NCI-H1048 (cell line): ENCODE measurements at places on chromosomes 5 and 9.

DNA sequence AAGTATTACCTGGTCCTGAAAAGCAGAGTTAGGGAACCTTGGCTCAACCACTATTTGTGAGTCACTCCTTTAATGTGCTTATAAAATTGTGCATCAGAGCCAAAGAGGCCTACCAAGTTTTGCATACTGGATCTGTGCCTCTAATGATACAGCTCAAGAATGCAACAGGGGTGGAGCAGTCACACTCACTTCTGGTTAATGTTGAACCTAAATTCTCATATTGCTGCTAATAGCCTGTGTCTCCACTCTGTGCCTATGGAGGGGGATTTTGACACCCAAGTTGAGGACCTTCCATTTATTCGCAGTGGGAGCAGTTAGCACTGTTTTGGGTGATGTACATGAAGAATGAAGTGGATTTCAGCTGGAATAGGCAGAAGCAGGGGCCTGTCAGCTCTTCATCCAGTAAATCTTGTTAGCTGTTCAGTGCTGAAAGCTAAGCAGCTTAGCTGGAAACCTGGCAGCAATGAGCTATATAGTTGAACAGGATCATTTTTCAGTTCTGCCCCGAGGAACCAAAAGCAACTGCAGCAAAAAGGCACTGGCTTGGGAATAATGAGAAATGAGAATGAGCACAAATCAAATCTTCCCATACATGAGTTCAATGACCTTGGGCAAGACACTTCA is 9.7 kb downstream of the SH3TC2 start:
- DNase-seq, result no peak

- no peak for DNase-seq
Measured at GRCh38 chr9:131337131-131337848, 47.8 kb downstream of the PLPP7 start.

DNA sequence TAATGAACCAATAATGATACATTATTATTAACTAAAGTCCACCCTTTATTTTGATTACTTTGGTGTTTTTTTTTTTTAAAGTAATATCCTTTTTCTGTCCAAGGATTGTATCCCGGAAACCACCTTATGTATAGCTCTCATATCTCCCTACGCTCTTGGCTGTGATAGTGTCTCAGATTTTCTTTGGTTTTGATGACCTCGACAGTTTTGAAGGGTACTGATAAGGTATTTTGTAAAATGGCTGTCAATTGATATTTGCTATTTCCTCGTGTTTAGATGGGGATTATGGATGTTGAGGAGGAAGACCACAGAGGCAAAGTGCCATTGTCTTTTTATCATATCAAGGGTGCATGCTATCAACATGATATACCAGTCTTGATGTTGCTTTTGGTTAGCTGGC is 259.0 kb downstream of the SGCD start:
- DNase-seq, result no peak

GRCh38 chr5:73066466-73066865 is 53.9 kb upstream of the TMEM171 start:
- no peak for DNase-seq

- DNase-seq, result no peak
Measured at GRCh38 chr5:92308679-92309078, 925.6 kb upstream of the ARRDC3 start.

- no peak for DNase-seq
Measured at GRCh38 chr9:127549751-127550150, 62.3 kb upstream of the STXBP1 start.

GRCh38 chr9:95648225-95648624 is 131.5 kb upstream of the PTCH1 start:
- DNase-seq, result no peak

DNA sequence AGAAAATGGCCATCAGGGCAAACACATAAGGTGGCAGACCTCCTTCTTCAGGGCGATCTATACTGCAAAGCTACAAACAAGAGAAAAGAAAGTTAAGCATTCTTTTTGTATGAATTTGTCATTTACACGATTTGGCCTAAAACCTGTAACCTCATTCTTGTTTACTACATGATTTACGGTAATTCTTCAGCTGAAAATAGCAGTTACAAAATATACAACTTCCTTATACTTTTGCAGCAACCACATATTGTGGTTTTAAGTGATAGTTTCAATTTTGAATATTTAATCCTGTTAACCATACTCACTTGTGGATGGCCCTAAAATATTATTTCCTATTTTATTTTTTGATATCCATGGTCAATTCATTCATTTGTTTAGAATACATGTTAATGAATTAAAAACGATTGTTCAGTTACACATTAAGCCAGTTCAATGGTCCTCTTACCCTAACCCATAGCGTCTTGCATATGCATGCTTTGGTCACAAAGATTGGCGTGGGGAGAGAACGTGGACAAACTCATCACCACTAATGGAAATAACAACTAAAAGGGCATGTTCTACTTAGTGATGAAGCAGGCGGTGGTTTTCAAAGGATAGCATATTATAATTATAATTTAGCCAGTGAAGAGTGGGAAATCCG is 16.6 kb downstream of the TUT7 start:
- no peak for DNase-seq

DNA sequence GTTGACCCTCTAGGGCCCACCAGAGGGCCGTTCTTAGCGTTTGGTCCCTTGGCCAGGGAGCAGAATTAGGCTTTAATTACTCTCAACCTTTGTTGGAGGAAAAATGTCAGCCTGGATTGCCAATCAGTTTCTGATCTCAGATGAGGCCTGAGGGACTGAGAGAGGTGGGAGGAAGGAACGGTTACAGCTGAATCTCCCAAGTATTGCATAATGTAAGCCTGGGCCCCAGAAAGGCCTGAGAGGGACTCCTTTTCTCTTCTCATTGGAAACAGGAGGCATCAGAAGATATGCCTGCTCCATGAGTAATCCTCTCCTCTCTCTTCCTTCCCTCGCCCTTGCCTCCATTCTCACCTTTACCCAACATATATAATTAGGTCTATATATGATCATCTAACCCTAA is 105.7 kb downstream of the INSYN2B start:
- no peak for DNase-seq

DNA sequence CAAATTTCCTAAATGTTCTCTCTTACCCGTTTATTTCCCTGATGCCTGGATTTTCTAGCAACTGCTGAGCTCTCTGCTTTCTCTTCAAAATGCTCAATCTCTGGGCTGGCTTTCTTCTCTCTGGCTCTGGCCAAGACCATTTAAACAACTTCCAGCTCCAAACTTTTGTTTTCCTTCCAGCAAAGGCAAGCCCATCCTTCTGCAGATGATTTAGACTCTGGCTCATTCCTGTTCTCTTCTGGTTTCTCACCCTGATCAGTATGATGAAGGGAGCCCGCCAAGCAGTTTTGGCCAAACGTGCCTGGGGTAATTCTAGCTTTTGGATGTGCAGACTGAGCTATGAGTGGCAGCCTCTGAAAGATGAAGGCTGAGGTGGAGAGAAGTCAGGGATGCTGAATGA is 78.1 kb downstream of the HSPA4 start:
- no peak for DNase-seq

DNA sequence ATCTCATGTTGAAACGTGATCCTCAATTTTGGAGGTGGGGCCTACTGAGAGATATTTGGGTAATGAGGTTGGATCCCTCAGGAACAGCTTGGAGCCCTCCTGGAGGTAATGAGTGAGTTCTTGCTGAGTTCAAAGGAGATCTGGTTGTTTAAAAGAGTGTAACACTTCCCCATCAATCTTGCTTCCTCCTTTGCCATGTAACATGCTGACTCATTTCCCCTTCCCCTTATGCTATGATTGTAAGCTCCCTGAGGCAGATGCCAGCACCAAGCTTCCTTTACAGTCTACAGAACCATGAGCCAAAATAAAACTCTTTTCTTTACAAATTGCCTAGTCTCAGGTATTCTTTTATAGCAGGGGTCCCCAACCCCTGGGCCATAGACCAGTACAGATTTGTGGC is 352.3 kb downstream of the SLCO4C1 start:
- no peak for DNase-seq

DNA sequence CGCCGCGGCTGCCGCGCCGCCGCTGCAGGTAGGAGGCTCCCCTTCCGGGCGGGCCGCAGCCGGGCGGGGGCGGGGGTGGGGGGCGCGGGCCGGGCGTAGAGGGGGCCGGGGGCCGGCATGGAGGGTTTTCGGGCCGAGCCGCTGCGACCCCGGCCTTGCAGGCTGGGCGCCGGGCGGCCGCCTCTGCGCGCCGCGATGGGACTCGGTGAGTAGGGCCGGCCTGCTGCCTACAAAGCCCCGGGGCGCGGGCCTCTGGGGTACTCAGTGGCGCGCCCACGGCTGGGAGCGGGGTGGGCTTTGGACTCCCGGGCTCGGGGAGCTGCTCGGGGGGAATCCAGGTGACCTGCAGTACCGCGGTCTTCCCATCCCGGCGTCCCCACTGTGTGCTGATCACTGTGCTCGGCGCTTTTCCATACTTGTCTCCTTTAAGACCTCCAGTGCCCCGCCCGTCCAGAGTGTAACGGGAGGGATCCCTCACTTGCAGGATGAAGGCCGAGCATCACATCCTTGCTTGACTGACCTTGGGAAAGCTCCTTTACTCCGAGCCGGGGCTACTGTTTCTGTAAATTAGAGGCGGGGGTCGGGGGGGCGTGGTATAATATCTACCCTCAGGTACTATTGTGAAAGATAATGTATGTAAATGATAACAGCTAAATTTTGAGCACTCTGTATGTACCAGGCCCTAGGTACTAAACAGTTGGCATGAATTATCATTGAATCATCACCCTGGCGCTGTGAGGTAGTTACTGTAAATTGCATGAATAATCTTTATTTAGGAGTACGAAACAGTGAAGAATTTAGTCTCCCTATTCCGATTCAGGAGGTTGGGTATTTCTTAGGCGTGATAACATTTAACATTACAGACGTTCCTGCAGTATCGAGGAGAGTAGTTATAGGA is 672 bp downstream of the MSANTD3 start:
- DNase-seq, result no peak

DNA sequence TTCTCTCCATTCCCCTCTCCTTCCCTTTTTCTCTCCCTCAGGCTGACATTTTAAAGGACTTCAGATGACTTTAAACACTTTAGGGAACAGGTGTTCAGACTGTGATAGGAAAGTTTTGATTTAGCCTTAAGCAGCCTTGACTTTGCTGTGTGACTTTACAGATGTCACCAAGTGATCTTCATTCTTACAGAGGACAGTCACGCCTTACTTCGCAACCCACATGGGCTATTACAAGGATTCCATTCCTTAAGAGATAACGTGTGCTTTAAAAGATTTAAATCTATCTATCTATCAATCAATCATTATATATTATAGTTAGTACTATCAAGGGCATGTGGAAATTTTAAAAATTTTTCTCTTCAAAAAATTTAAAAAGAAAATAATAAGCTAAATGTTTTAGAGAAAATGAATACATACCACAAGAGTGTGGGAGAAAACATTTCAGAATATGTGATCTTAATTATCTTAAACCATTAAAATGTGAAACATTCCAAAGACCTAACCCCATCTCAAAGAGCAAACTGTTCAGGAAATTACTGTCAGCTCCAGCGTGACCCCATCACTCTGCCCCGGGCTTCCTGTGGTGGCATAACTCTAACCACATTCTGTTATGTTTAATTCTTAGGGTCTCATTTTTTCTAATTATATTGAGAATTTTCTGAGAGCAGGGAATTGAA is 530.5 kb downstream of the SEMA5A start:
- DNase-seq, result no peak

- DNase-seq, result peak; percentile 21
Measured at GRCh38 chr5:7261049-7261448, 134.9 kb upstream of the ADCY2 start.

DNA sequence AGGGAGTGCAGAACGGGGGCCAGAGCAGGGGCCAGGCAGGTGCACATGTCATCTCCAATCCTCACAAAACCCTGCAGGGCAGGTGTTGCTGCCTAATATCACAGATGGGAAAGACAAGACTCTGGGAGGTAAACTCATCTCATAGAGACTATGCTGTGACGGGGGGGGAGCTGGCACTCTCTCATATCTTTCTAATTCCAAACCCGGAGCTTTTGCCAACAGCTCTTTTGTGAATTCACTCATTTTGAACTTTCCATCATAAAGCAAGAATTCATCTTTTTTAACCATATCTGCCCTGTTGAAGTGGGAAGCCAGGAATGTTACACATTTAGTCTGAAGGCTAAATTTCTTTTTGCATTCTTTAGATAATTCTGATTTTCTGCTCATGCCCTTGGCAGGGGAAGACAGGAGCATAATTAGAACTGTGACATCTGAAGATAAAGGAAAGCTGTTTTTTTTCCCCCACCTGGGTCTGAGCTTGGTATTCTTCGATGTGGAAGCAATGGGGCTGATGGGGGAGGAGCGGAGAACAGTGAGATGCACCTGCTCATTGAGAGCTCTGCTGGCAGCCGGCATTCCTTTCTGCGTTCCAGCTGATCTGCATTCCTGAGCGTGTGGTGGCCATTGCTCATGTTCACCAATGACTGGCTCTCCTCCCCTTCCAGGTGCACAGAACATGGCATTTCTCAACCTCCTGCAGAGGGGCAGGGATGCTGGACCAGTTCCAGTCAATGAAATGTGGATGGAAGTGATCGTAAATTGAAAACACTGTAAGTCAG is 159.2 kb downstream of the NSG2 start:
- no peak for DNase-seq

- DNase-seq, result no peak
Measured at GRCh38 chr5:68652534-68652965, 437.0 kb downstream of the PIK3R1 start.

GRCh38 chr9:20407013-20407412 is 215.3 kb downstream of the MLLT3 start:
- no peak for DNase-seq

DNA sequence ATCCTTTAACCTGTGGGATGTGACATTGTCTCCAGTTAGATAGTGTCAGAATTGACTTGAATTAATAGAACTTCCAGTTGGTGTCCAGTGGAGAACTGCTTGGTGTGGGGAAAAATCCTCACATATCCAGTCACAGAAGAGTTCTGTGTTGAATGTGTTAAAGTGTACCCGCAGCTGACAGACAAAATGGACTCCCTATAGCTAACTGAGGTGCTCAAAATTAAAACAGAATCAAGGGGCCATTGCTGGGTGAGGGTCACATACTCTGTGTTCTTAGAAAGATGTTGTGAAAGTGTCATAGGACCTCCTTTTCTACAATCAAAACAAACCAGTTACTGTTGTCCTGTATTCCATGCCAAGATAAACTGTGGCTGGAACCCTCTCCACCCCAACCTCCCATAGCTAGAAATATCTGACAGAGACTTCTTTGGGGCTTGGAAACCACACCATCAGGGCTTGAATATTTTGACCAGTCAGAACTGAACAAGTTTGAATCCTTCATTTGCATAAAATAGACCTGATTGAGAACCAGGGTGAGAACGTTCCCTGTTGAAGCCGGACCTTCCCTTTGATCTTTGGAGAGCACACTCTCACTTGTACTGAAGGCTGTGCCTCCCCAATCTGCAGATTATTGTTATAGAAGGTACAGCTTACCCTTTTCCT is 164.0 kb upstream of the ZNF608 start:
- no peak for DNase-seq

DNA sequence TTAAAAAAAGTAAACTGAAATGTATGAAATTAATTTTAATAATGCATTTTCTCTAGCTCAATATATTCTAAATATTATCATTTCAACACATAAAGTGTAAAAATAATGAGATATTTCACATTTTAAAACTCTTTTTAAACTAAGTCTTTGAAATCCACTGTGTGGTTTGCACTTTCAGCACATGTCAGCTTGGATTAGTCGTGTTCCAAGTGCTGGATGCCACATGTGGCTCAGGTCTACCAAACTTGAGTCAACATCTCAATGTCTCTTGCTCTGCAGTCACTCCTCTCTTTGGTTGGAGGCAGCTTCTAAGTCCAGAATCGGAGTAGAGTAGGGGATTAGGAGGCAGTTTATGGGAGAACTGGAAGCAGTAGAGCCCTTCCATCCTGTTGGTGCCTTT is 173.7 kb upstream of the ANKRD55 start:
- no peak for DNase-seq
